ENCODE measurements at places on chromosomes 1 and 21.

- DNase-seq = no peak
Measured at GRCh38 chr1:210677533-210677932, 348.8 kb downstream of the HHAT start.

DNA sequence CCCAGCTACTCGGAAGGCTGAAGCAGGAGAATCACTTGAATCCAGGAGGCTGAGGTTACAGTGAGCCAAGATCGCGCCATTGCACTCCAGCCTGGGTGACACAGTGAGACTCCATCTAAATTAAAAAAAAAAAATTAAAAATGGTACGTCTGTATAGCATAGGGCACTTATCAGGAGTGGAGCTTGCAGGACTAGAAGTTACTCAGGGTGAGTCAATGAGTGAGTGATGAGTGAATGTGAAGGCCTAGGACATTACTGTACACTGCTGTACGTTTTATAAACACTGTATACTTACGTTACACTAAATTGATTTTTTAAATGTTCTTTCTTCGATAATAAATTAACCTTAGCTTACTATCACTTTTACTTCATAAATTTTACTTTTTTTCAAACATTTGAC is 183.6 kb downstream of the NR5A2 start:
- no peak for DNase-seq

GRCh38 chr1:93770640-93771039 is 89.0 kb upstream of the BCAR3 start:
- no peak for DNase-seq

GRCh38 chr1:16946646-16947045 is 24.9 kb downstream of the CROCC start:
- DNase-seq = no peak

DNA sequence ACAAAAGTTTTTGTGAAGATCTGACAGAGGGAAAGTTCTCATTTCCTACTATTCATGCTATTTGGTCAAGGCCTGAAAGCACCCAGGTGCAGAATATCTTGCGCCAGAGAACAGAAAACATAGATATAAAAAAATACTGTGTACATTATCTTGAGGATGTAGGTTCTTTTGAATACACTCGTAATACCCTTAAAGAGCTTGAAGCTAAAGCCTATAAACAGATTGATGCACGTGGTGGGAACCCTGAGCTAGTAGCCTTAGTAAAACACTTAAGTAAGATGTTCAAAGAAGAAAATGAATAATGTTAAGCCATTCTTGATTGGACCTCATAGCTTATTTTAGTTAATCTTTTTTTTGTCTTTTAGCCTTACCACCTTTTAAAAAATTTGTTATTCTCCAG is 14.1 kb downstream of the GGPS1 start:
- DNase-seq = no peak

All from cerebellar nuclear complex (tissue), 1 donor.